ENCODE measurements at places on chromosomes 1 and 21. TPM values are rescaled to one million over a fixed set of nuclear protein-coding genes. Genes with fewer than 3 reads are reported as not detected.

The TAF13 gene
- total RNA-seq = 71.2 TPM

GRCh38 chr1:221138516-221138915 lies 259.3 kb downstream of the HLX start:
- no peak overlapping the region for H3K4me3 ChIP-seq
- H3K4me1 ChIP-seq = no peaks in the 10 kb centered on the region
- H3K27me3 ChIP-seq = no peaks in the 10 kb centered on the region
- DNase-seq = no peak
- H3K27ac ChIP-seq = no peak overlapping the region

DNA sequence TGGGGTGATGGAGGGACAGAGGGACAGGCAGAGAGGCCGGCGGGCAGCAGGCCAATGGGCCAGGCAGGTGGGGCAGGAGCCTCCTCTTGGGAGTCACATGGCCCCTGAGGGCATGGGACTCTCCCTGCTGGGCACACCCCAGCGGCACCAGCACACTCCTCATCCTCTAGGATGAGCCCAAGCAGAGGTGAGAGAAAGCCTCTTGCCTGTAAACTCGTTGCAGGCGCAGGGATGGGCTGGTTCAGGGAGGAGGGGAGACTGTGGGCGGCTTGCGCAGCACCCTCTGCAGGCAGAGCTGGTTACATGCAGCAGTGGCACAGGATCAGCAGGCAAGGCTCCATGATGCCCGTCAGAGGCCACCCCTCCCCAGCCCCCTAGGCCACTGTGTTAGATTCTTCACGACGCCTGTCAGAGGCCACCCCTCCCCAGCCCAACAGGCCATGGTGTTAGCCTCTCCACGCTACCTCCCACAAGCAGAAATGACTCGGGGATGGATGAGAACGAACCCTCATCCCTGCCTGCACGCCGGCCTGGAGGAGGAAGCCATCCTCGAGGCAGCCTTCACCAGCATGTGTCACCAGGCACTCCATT lies 209.7 kb upstream of the VAMP3 start:
- H3K27me3 ChIP-seq = no peaks in the 10 kb centered on the region
- no peak overlapping the region for H3K27ac ChIP-seq
- H3K4me3 ChIP-seq = no peak overlapping the region
- DNase-seq = peak; percentile 64

- no peak overlapping the region for H3K4me3 ChIP-seq
- no peaks in the 10 kb centered on the region for H3K27me3 ChIP-seq
- H3K36me3 ChIP-seq = no peaks in the 10 kb centered on the region
- H3K4me1 ChIP-seq = no peaks in the 10 kb centered on the region
- DNase-seq = no peak
- no peak overlapping the region for H3K27ac ChIP-seq
These were observed 311.5 kb upstream of the DEPDC1 start for GRCh38 chr1:68808351-68808750.

- H3K4me3 ChIP-seq = no peak overlapping the region
- no peak for DNase-seq
- no peak overlapping the region for H3K27ac ChIP-seq
- no peaks in the 10 kb centered on the region for H3K4me1 ChIP-seq
- H3K27me3 ChIP-seq = no peaks in the 10 kb centered on the region
- H3K36me3 ChIP-seq = no peaks in the 10 kb centered on the region
These were observed 1.2 kb upstream of the CD34 start for GRCh38 chr1:207911856-207912760.
